ENCODE measurements at places on chromosomes 11 and 22.

- peak; percentile 16 for DNase-seq
Observed at GRCh38 chr11:61362542-61362875, 335 bp downstream of the TMEM138 start.

DNA sequence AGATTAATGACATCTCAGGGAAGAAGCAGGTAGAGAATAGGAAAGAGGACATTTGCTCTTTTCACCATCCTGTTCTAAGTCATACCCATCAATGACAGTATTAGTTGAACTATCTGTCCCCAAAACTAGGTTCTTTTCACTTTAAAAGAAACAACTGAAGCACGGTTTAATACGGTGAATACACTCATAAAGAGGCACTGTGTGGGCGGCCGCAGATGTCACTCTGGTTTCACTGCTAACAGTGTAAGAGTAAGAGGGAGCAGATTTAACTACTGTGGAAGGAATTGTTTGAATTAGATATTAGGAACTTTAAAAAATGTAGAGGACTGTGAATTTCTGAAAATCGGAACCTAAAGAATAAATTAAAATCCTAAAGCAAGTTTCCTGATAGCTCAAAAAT lies 49.5 kb downstream of the VSIG10L2 start:
- DNase-seq = peak; percentile 18

DNA sequence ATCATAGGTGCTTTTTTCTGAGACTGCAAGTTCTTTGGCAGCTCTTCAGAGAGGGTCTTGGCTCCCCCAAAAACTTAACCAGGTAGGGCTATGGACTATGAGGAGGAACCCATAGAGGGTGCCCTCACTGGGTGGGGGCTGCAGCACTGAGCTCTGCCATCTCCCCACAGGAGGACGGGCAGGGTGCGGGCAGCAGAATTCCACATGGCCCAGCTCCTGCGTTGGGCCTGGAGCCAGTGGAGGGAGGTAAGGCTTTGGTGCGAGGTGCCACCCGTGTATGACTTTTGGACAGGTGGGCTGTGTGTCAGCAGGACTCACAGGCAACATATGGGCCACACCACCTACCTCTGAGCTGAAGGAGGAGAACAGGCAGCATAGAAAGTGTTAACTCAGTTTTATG lies 58.4 kb downstream of the PISD start:
- DNase-seq = no peak

DNA sequence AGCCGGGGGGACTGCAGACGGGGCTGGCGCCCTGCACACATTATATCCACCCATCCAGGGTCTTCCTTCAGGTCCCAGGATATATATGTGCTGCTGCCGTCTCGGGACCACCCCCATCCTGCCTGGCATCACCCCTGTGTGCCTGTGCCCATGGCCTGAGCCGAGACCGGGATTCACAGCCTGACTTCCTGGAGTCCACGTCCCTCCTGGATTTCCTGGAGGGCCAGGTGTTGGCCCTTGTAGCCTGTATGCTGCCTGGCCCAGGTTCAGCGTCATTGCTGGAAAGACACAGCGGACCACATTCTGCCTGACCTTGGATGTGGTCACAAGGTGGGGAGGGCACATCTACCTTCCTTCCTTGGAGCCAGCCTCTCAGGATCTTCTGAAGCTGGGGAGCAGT lies 551.1 kb downstream of the BRD1 start:
- DNase-seq = no peak

DNA sequence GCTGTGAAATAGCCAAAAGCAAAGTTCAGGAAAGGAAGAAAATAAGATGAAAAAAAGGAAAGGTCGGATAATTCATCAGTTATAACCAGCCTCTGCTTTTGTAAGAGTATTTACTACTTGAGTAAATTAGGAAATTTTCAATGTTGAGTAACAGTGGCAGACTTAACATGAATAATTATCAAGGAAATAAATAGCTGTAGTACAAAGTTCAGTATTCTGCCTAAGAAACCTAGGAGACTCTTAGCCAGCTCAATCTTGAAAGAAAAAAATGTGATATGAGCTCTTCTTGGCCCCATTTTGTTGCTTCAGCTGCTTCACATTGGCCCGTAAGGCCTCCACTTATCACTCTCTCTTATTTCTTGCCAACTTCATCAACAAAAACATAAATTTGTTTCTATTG lies 17.0 kb upstream of the DNAJB7 start:
- DNase-seq = no peak

- no peak for DNase-seq
Observed at GRCh38 chr11:75939516-75939915, 124.5 kb downstream of the UVRAG start.

- DNase-seq = no peak
Observed at GRCh38 chr11:19872512-19873145, 160.0 kb downstream of the NAV2 start.

DNA sequence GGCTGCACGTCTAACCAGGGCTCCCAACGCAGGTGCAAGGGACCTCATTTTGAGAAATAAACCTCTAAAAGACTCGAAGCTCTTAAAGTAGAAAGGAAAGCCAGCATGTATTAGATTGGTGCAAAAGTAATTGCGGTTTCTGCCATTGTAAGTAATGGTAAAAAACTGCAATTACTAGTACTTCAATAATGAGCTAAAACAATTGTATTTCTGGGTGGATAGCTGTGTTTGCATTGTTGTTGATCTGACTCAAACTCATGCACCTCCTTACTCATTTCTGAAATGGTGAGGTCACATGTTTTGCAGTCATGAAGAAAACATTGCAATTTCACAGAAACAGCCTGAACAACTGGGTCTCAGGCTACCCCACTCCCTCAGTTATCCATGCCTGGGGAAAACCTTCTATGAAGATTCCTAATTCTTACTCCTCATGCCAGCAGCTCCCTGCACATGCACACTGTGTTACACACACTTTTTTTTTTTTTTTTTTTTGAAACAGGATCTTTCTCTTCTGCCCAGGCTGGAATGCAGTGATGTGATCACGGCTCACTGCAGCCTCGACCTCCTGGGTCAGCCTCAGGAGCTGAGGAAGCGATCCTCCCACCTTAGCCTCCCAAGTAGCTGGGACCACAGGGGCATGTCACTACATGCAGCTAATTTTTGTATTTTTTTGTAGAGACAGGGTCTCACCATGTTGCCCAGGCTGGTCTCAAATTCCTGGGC lies 24.6 kb downstream of the VWCE start:
- DNase-seq = no peak

GRCh38 chr22:47281126-47282106 lies 519.0 kb downstream of the TBC1D22A start:
- no peak for DNase-seq

- no peak for DNase-seq
Observed at GRCh38 chr11:117443266-117444186, 115.9 kb downstream of the CEP164 start.

- DNase-seq = no peak
Observed at GRCh38 chr22:36163497-36163896, 2.9 kb upstream of the APOL3 start.
